ENCODE measurements at places on chromosomes 4 and X.

DNA sequence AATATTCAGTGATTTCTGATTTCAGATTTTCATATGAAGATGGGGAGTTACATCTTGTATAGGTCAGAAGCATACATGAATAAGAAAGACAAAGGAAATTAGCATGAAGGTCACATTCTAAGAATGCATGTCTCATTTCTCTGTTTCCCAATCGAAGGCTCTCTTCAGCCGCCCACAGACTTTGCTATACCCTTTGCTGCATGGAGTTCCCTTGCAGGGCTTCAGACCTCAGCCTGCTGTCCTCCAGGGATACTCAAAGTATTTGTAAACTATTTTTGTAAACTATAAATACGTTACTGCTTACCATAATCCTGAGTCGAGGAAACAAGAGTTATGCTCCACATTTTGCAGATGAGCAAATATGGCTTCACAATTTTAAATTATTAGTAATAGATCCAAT lies 738.4 kb downstream of the PCDH18 start:
- no peak for DNase-seq

- DNase-seq = peak; percentile 38
Measured at GRCh38 chr4:174318829-174319764, 35.4 kb downstream of the CEP44 start.

GRCh38 chrX:12868747-12869146 lies 1.9 kb downstream of the TLR7 start:
- DNase-seq = no peak

DNA sequence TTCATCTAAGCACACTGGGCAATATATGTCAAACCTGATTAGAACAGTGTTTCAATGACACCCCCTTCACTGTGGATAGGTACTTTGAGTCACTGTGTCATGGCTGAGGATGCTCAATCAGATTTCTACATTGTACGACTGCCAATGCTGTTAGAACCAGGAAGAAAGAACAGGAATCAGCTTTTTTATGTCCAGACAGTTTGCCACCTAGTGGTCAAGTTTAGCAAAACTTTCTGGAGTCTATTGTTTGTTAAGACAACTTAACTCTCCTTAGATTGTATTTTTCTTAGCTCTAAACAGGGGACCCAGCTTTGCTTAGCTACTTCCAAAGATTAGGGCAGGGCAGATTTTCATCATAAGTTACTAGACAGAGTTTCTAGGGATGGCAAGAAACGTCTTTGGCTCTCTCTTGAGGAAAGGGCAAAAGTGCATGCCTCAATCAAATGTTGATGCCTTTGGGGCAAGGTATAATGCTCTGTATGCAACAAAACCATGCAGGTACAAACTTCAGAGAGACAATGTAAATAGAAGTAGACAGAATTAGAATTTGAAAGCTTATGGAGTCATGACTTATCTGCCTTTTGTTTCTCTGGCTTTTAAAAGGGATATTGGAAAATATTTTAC lies 40.5 kb upstream of the BMP3 start:
- peak; percentile 66 for DNase-seq

DNA sequence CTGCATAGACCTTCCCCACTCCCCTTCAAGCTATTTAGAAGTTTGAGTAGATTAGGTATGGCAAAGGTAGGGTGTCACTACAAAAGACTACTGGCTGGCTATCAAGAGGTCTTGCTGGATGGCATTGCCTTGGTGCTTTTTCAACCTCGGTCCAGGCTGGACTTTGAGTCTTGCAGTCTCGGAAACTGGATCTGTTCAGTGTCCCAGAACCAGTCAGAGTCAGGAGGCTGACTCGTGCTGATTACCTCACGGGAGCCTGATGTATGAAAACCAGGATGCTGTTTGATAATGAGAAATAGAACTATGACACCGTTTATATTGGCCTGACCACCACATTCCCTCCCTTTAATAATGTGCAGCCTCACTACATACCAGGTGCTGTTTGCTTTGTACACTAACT lies 2.7 kb upstream of the PHKA1 start:
- DNase-seq = no peak

DNA sequence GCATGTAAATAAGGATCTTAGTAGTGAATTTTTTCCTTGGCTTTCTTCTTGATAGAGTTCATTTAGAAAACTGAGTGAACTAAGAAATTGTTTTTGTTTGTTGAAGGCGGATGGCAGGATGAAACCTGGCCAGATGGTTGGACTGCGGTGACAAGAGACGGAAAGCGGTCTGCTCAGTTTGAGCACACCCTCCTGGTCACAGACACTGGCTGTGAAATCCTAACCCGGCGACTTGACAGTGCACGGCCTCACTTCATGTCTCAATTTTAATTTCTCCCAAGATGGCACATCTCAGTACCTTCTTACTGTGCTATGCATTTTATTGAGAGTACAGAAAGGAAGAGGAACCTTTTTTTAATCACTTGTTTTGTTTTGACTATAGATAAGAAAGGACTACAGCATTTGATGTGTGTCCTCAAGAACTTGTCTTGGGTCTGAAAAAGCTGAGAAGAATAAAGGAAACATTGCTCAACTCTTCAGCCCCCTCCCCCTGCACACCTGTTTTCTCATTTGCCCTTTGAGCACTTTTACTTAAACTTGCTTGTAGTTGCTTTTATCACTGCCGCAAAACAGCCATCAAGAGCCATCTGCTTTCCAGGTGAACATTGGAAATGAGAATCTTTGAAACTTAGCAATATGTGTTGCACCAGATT lies 27.4 kb downstream of the ADH5 start:
- no peak for DNase-seq

DNA sequence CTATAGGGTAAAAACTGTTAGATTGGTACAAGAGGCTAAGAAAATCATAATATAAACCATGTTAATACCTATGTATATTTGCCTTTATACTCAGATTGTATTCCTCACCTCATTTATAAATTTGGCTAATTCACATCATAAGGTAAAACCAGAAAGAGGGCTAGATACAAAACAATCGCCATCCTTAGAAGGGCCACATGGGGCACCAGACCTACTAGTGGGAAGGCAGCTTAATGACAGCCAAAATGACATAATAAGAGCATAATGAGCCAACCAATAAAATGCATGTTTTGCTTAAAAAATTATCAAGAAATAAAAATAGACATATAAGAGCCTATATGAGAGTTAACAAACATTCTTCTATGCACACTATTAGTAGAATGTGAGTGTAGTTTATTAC lies 107.3 kb upstream of the PRDX4 start:
- no peak for DNase-seq

GRCh38 chr4:136810626-136811025 lies 721.7 kb downstream of the PCDH18 start:
- DNase-seq = no peak

DNA sequence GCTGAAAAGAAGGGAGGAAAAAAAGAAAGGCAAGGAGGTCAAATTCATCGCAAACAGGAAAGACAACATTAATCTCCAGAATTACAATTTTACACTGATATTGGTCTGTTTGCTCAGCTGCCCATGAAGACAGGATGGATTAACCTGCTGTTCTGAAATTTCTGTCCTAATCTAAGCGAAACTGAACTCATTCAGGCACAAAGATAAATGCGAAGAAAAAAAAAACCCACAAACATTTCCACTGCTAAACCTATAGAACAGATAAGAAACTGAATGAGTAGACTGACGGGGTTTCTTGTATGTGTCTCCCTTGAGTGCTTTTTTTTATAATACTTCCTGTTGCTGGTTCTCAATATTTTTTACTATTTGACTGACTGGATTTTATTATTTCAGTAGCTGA lies 251.8 kb upstream of the FTHL17 start:
- no peak for DNase-seq

DNA sequence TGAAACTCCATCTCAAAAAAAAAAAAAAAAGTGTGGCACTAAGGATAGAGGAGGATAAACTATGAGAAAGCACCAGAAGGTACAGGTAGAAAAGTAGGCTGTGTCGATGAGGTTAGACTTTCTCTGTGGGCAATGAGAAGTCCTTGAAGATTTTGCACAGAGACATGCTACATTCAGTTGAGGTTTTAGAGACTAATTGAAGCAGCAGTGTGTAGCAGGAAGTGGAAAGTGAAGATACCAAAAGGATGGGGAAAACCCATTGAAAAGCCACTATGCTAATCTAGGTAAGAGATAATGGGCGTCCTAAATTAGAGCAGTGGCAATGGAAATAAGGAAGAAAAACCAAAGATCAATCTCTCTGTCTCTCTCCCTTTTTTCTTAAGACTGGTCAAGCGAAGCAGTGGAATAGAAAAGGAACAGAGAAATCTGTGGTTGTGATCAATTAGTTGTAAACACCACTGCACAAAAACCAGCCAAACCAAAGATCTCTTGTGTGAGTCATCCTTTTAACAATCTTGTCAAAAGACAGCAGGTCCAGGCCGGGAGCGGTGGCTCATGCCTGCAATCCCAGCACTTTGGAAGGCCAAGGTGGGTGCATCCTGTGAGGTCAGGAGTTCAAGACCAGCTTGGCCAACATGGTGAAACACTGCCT lies 3.5 kb downstream of the SPINK2 start:
- peak; percentile 63 for DNase-seq

- DNase-seq = peak; percentile 31
Measured at GRCh38 chrX:65451663-65452062, 82.9 kb downstream of the LAS1L start.

DNA sequence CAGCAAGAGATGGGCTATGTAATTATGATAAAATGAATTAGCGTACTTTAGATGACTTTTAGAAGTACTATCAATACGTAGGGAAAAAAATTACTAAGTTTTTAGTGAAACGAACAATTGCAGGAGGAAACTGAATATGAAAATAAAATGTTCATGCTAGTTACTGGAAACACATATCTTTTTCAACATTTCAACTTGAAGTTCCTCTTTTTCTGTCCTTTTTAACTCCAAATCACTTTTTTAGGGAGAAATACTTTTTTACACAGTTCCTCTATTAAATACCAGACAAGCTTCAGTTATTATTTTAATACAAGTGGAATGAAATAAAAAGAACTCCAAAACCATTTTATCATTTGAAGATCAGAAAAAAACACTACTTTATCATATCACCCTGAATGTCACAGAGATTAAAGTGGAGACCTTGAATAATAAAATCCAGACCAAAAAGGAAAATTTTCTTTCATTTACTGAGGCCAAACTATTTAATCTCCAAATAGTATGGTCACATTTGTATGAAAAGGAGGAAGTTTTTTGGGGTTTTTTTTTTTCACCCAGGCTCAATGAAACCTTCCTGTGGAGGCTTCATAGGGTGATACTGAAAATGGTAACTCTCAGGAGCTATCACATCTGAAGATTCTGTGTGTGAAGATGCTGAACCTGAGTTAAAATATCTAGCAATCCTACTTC lies 306.2 kb downstream of the INPP4B start:
- no peak for DNase-seq

- no peak for DNase-seq
Measured at GRCh38 chr4:68951078-68951805, at the start of gene UGT2A3. TSS of gene UGT2A3 (minus strand) at chr4:68951804. CDS start at chr4:68951760, 44 bp downstream.

GRCh38 chrX:39779952-39780783 lies 317.6 kb downstream of the BCOR start:
- no peak for DNase-seq

- DNase-seq = no peak
Measured at GRCh38 chr4:11719879-11720278, 291.2 kb upstream of the HS3ST1 start.

DNA sequence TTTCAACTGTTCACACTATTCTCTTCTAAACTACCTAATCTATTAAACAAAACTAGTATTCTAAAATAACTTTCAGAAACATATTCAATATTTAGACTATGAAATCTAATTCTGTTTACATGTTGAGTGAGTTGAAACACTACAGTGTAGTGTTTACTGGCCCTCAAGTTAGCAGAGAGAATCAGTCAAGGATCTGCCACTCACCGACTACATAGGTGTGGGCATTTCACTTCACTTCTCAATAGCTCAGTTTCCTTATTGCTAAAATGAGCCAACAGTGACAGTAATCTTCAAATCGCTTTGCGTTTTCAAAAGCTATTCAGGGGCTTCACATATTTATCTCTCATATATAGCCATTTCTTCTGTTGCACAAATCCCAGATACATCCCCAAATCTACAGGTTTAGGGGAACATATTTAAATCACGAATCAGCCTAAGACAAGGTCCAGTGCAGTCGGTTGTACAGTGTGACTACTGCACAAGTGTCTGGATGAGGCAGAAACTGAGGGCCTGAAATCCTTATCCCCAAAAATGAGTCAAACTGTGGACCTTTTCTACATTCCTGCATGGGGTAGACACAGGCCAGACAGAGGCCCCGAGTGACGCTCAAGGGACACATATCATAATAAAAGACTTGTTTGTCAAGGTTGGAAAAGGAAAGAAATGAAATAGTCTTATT lies 129.8 kb downstream of the PPP3CA start:
- no peak for DNase-seq

GRCh38 chrX:150907474-150907873 lies 9.0 kb upstream of the CD99L2 start:
- no peak for DNase-seq

GRCh38 chr4:2079006-2079405 lies 19.9 kb downstream of the NAT8L start:
- DNase-seq = no peak

- DNase-seq = no peak
Measured at GRCh38 chrX:119745283-119745848, 13.0 kb upstream of the SOWAHD start.

- no peak for DNase-seq
Measured at GRCh38 chrX:48278958-48279357, 23.8 kb downstream of the SSX1 start.

- DNase-seq = peak; percentile 86
Measured at GRCh38 chr4:148056879-148057278, 325.0 kb downstream of the ARHGAP10 start.

GRCh38 chrX:134774190-134775048 lies 116.1 kb upstream of the PLAC1 start:
- no peak for DNase-seq

DNA sequence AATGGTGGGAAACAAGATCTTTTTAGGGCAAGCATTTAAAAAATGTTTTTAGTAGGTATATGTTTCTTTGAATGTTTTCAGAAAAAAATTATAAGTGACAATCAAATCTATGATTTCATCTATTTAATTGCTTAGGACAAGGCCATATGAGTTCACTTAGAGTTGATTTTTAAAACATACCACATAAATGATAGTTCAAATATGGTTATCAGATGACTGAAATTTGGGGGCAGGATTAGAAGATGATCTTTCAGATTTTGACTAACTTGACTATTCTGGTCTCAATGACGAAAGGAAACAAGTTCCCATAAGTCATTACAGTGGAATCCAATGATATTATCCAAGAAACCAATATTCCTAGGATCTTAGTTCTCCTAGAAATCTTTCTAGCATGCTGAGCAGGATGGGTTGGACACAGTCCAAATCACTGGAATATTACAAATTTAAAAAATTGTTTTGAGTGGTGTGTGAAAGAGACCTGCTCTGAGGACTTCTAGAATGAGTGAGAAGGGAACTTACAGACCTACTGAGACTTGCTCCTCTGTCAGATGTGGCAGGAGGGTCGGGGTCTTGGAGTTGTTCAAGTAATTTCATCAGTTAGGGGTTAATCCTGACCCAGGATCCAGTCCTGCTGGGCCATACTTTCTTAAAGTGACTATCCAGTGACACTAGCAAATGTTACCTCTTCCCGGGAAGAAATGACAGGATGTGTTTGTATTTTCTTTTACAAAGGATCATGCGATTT lies 20.0 kb downstream of the RHOH start:
- DNase-seq = no peak

GRCh38 chr4:20337261-20337664 lies 85.6 kb downstream of the SLIT2 start:
- DNase-seq = no peak
